Heart left ventricle (tissue), 16 donors: ENCODE measurements at places on chromosomes 4 and X. TPM values are rescaled to one million over a fixed set of nuclear protein-coding genes. Genes with fewer than 3 reads are reported as not detected.

Gene TMPRSS11F
- total RNA-seq = not detected

GRCh38 chr4:150316332-150317205 lies 238.3 kb downstream of the DCLK2 start:
- DNase-seq = no peak

GRCh38 chrX:85221361-85221760 lies 22.2 kb downstream of the SATL1 start:
- no peak for DNase-seq

DNA sequence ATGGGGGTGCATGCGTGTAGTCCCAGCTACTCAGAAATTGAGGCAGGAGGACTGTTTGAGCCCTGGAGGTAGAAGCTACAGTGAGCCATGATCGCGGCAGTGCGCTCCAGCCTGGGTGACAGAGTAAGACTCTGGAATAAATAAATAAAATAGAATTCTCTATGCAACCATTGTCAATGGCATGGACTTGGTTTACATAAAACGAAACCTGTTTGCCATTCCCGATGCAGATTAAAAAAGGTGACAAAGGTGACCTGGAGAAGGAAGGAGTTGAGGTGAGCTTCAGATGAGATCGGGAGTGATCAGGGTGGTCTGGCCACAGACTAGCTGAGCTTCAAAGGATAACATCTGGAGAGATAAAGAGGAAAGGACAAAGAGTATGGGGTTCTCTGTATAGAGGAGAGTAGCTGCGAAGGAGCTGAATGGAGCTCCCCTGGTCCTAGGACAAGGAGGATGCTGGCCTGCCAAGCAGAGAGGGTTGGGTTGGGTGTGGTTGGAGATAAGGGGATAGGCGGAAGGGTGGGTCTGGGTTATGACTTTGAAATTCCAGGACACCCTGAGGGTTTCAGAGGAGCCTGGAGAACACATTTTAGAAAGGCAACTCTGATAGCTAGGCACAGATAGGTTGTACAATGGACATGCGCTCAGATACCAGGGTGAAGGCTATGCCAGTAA lies 98.6 kb downstream of the RBM47 start:
- no peak for DNase-seq

DNA sequence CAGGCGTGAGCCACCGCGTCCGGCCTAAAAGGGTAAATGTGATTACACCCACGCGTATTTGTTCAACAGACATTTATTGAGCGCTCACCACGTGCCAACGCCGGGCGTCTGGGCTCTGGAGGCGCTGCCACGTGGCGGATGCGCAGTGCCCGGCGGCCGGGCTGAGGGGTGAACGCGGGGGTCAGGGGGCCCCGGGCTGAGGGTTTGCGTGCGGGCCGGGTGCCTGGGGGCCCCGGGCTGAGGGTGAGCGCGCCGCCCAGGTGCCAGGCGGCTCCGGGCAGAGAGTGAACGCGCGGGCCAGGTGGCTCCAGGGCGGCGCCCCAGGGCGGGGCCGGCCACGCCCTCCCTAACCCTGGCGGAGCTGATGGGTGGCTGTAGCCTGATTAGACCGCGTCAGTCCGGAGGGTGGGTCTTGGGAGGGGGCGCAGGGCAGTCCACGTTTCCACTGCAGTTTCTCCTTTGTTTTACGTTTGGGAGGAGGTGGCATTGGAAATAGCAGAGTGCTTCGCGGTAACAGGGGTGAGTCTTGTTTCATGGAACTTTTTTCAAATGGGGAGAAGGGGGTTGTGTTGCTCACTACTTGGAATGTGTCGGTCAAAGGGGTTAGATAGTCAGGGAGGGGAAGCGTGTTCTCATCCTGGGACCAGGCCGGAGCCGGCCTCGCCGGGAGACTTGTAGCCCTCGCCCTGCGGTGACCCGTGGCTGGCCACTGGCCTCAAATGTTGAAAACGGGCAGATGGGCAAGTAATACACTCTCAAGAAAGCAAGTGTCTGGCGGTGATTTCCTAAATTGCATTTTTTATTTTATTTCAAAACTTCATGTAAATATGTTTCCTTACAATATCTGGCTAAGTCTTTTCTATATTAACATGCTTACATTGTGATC lies at the start of gene ZFP42:
Gene ZFP42 (plus strand): TSS at position 450 of the 886 bp plus-strand sequence. CDS start 7,037 bp downstream, outside the sequence.
- no peak for DNase-seq

GRCh38 chr4:24473309-24473721 lies 111.0 kb downstream of the DHX15 start:
- no peak for DNase-seq

GRCh38 chrX:116284400-116284799 lies 113.9 kb downstream of the AGTR2 start:
- no peak for DNase-seq
